ENCODE measurements at places on chromosomes 16 and 17.

- no peak for DNase-seq
Observed at GRCh38 chr16:21236831-21237230, 3.3 kb downstream of the ANKS4B start.

- DNase-seq: no peak
Observed at GRCh38 chr17:9897372-9897968, 7.6 kb downstream of the RCVRN start.

DNA sequence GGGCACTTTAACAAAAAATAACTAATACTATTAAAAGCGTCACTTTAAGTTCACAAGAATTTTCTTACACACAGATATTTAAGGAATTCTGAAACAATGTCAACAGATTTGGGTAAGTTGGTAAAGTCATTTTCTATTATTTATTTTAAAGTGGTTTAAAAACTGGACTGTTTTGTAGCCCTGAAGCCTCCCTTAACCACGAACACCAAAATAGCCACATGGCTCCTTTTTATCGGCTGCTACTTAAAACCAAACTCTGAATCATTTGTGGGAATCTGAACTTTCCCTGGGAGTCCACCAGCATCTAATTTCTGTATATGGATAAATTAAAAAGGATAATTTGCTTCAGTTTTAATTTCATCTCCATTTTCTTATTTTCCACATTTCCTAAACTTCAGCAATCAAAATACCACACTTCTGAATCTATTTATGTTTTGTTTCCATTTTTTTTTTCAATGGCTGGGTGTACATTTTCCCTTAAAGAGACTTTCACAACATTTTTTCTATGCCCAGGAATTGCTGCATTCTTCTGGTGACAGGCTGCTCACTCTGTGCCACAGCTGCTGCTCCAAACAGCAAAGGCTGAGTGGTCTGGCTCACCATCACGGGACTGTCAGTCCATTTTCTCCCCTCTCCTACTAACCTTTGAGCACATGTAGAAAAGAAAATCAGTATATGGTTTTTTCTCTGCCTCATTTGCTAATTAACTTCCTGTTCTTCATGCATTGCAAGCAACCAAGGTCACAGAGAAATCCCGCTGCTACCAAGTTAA lies 255.5 kb upstream of the KCNJ16 start:
- peak; percentile 84 for DNase-seq

- DNase-seq: no peak
Observed at GRCh38 chr16:89113661-89114060, 20.0 kb downstream of the ACSF3 start.

DNA sequence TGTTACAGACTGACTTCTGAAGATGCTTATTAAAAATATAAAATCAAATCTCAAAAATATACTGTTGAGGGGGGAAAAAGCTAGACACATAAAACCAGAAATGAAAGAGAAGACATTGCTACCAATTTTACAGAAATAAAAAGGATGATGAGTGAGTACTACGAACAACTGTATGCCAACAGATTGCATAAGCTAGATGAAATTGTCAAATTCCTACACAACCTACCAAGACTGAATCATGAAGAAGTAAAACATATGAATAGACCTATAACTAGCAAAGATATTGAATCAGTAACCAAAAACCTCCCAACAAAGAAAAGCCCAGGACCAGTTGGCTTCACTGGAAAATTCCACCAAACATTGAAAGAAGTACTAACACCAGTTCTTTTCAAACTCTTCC lies 3.5 kb upstream of the CAPNS2 start:
- DNase-seq: peak; percentile 33

DNA sequence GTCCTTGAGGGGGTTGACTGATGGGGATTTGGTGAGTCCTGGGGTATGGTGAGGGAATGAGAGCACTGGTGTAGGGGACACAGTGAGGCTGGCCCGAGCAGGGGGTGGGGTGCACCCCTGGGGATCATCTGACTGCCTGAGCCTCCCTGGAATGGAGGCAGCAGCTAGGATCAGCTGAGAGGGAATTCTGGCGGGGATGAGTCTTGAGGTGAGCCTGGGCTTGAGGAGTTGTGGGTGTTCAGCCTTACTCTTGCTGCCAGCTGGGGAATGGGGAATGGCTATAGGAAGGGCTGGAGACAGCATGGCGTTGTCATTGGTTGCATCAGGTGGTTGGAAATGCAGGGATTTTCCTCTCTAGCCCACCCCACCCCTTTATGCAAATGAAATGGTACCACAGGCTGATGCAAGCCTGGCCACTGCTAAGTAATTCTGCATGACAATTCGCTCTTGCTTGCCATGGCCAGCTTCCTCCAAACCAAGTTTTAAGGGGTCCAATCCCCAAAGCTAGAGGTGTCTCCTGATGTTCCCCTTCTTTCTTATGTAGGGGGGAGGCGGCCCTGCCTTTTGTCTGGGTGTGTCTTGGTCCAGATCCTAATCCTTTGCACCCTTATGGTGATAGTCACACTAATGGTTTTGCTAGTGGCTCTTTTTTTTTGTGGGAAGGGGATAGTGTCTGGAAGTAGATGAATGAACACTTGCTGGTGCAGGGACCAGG lies 7.5 kb downstream of the NFE2L1 start:
- DNase-seq: peak; percentile 97

- no peak for DNase-seq
Observed at GRCh38 chr17:72273289-72274056, 152.7 kb downstream of the SOX9 start.

DNA sequence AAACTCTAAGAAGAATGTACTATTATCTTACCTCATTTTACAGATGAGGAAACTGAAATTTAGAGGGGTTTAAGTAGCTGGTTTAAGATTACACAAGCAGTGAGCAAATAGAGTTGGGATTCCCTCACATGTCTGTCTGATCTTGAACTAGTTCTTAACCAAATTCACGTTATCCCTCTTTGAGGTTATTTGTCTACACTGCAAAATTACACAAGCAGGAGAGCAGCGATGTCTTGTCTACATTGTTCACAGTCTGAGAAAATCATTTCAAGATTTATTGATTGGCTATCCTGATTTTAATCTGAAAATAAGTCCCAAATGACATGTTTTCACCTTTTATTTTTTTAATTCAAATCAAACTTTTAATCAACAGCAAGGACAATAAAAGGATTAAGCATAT lies 56.9 kb downstream of the SOX9 start:
- DNase-seq: no peak

GRCh38 chr17:58487589-58488427 lies at the start of gene HSF5:
Gene HSF5, minus strand, starts transcription at chr17:58488408. Its CDS starts 134 bp downstream, at chr17:58488274.
- peak; percentile 14 for DNase-seq

DNA sequence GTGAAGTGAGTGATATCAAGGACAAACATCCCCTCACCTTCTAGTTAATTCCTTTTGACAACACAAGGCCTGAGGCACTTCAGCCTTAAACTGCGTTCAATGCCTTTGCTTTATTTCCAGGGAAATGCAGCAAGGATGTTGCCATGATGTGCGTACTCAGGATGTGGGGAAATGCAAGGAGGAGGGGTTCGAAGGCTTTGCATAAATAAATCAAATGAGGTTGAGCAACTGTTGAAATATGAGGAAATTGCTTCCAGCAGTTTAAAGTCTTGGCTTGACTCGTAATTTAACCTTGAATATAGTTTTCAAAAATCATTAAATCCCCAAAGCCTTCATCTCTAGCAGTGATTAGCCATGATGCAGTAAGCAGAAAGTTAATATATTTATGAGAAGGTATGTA lies 81.8 kb upstream of the CCL2 start:
- no peak for DNase-seq

- peak; percentile 14 for DNase-seq
Observed at GRCh38 chr16:59783191-59783590, 1049.1 kb upstream of the GOT2 start.

DNA sequence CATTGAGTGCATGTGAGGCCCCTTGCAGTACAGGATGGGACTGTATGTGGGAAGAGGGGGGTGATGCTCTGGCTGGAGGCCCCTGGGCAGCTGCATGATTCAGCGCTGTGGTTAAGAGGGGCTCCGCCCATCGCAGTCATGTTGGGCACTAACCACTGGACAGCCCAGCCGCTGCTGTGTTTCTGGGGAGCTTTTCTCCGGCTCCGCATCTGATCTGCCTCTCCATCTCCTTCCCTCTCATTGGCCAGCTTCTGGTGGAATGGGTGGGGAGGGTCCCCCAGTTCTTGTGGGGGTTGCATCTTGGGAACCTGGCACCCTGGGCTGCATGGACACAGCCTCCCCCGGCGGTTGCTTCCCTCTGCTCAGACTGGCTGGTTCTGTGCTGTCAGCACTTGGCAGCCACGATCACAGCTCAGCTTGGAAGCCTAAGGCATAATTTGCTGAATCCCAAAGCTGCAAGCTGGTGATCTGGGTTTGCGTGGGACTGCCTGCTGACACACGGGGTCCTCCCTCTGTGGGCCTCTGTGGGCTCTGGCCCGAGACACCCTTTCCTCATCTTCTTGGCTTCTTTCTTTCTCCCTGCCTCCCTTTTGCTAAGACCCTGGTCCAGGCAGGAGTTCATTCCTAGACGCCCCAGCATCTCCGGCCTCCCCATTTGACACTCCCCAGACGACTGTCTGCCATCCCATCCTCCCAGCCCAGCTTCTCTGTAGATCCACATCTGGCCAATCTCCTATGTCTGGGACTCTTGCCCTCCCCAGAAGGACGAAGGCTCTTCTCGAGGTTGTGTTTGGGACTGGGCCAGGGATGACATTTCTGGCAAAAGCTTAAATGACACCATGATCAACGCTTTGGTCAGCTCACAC lies 168.3 kb downstream of the SEC14L1 start:
- DNase-seq: peak; percentile 80

GRCh38 chr16:57023541-57024249 lies 34.3 kb downstream of the NLRC5 start:
- DNase-seq: no peak

DNA sequence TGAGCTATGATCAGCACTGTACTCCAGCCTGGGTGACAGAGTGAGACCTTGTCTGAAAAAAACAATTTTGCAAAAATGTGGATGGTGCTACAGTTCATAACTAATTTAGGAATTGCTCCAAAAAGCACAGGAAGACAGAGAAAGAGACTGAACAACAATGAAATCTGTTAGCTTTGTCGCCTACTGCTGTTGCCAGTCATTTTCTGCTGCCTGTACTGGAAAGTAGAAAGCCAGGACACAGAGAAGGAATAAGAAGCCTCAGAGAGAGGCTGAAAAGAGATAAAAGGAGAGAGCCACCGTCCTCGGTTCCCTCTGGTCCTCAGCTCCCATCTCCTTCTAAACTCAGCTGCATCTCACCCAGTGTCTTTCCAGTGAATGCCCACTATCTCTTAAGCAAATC lies 8.6 kb upstream of the TMC7 start:
- DNase-seq: no peak

- DNase-seq: peak; percentile 53
Observed at GRCh38 chr16:66020642-66021041, 345.8 kb upstream of the CDH5 start.

GRCh38 chr17:39447561-39447960 lies 3.5 kb downstream of the MED1 start:
- DNase-seq: no peak

- no peak for DNase-seq
Observed at GRCh38 chr17:61129267-61130254, 270.1 kb upstream of the TBX2 start.

DNA sequence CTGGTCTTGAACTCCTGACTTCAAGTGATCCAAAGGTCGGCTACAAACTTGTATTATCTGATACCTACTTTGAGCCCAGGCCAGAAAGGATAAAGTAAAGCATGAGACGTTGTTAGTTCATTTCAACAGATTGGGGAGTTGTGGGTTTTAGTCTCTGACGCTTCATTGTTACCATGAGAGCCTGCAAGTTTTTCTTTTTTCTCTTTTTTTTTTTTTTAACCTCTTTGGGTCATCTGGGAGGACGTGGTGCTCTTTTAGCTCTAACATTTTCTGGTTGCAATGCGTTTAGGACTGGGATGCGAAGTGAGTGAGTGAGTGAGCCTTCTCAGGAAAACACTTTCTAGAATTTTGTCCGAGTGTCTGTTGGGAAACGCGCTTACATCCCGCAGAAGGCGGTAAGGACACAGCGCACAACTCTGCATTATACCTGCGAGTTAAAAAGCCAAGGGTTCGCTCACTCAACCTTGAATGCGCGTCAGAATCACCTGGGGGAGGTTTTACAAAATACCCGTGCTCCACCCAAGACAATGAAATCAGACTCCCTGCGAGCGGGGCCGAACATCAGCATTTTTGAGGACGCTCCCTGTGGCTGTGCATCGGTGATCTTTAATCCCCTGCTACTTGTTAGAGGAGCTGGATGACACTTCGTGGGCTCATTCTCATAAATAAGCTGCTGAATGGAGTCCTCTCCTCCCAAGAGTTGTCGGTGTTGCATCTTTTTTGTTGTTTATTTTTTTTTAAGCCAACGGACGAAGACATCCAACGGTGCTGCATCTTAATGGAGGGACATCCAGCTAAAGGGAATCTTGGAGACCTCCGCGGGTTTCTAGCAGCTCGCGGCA lies 629 bp upstream of the RNF135 start:
- no peak for DNase-seq

GRCh38 chr16:25177512-25177830 lies 39.3 kb upstream of the AQP8 start:
- no peak for DNase-seq

DNA sequence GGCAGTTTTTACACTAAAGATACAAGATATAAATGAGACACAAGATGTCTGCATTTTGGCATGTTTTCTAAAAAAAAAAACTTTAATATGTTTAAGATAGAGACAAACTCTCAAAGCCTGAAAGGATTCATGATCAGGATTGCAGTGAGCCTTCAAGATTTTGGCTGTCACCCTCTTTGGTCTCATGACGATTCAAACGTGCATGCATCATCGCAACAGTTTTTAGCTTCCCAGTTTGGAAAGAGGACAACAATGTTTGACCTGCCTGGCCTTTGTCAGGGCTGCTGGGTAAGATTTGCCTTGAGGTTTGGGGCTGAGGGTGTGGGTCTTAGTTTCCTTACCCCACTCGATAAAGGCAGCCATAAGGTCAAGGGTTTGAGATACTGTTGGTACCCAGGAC lies 134.1 kb downstream of the RGS9 start:
- no peak for DNase-seq

DNA sequence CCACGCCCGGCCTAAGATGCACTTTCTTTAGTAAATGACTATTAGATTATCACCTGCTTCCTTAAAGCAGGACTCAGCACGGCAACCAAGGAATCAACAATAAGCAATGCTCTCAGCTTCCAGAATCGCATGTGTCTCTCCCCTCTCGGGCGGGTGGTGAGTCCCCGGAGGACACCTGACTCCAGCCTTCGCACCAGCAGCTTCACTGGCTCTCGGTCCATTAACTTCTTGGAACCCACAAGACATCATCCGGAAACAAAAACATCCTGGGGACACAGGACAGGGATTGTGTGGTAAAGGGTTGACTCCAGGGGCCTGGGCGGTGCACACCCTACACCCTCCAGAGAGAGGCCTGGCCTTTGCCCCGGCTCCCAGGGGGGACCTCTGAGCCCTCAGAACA lies 22.7 kb downstream of the UTS2R start:
- no peak for DNase-seq

DNA sequence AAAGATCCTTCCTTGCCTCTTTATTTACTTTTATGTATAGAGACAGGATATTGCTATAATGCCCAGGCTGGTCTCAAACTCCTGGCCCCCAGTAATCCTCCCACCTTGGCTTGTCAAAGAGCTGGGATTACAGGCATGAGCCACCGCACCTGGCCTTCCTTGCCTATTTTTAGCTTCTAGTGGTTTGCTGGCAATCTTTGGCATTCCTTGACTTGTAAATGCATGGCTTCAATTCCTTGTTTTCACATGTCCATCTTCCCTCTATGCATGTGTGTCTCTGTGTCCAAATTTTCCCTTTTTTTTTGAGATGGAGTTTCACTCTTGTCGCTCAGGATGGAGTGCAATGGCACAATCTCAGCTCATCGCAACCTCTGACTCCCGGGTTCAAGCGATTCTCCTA lies 22.5 kb downstream of the HEXIM2 start:
- DNase-seq: no peak

Data from fibroblast of skin of scalp (primary cell).